ENCODE measurements at places on chromosomes 7 and 10. TPM values are rescaled to one million over a fixed set of nuclear protein-coding genes. Genes with fewer than 3 reads are reported as not detected.

- no peak for DNase-seq
Measured at GRCh38 chr10:133224756-133225372, 5.2 kb upstream of the UTF1 start.

DNA sequence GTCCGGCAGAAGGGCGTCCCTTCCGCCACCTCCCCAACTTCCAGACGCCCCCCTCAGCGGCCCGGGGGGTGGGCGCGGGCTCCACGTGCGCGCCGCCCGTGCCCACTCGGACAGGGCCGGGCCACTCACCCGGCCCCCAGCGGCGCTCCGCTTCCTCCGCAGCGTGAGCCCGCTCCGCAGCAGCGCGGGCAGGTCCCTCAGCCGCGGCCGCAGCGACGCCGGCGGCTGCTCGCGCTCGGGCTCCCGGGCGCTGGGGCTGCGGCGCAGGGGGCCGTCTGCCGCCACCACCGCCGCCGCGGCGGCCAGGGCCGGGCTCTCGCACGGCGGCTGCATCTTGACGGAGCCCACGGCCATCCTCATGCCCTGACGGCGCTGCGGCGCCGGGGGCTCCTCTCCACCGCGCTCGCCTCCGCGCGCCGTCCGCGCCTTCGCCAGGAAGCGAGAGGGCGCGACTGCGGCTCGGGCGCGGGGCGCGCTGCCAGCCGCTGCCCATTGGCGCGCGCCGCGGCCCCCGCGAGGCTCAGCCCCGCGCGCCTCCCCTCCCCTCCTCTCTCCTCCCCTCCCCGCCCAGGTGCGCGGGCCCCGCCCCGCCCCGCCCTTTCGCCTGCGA, at the start of gene RAPGEF5:
Gene RAPGEF5 (minus strand): TSS at position 454 of the 610 bp plus-strand sequence. CDS start 94 bp downstream, at position 360.
- peak; percentile 57 for DNase-seq

GRCh38 chr10:31095677-31096560, 64.3 kb upstream of the ZNF438 start:
- DNase-seq = no peak

The EGR2 gene
- total RNA-seq = 5.8 TPM

All from stomach (tissue), 19 donors.